ENCODE measurements at places on chromosomes 4 and X.

DNA sequence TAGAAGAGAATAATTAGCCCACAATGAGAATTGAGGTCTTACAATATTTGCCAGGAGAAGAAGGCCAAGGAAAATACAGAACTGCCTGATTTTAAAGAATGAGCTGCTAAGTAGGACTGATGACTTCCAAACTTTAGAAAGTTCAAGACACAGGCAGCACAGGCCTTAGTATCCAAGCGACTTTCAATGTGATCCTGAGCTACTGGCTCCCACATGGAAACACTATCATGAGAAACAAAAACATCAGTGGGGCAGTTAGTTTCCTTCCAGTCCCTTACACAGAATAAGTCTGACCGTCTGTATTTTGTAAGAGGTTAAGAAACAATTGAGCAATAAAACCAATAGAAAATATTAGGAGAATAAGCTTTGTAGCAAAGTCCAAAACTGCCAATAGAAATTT, 251.4 kb downstream of the COL25A1 start:
- DNase-seq = no peak

- DNase-seq = no peak
These were observed 2.8 kb downstream of the ANKRD37 start for GRCh38 chr4:185399466-185399865.

GRCh38 chr4:119025916-119026661, 109.5 kb upstream of the MYOZ2 start:
- DNase-seq = no peak

GRCh38 chr4:173013232-173013930, 155.2 kb upstream of the GALNT7 start:
- peak; percentile 25 for DNase-seq

DNA sequence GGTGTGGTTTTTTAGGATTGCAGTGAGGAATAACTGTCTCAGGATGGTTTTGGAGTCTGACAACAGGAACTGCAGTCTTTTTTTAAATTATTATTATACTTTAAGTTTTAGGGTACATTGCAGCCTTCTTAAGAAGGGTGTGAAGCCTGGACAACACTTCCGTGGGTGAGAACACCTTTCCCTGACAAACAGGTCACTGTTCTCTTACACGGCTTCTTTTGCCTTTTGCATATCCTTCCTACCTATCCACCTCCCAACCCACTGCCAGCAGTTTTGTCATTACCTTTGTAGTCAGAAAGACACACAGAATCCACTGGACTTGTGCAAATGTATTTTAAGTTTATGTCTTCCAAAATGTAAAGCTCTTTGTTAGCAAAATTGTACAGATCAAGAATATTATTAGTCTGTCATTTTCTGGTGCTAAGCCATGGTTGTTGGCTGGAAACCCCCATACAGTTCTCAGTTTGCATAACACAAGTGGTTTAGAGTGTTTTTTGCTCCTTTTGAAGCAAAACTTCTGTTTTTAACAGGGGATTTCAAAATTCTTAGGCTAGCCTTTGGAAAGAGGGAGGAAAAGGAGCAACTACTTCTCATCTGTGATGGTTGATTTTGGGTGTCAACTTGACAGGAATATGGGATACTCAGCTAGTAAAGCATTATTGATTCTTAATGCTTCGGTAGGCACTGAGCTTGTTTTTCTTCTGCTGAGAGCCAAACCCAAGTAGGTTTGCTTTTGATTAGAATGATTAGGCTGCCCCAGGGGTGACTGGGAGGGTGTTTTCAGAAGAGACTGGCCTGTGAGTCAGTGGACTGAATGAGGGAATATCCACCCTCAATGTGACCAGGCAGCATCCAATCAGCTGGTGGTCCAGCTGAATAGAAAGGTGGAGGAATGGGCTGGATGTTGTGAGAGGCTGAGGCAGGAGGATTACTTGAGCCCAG, 29.4 kb upstream of the KLHL2 start:
- no peak for DNase-seq

DNA sequence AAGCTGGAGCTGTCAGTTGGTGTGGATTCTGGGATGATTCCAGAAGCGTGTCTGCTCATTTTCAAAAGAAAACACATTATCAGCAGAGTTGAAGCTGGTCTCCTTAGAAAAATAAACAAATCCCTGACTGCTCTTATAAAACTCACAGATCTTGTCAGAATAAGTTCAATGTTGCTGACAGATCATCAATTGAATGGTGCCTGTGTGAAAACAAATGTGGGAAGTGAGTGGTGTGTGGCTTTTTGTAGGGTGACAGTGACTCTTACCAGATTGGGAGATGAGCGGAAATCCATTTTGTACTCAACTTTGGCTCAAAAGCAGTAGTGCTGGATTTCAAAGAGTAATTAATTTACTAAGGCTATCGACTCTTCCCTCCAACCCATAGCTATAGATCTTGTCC, 807.8 kb downstream of the RAPGEF2 start:
- no peak for DNase-seq

DNA sequence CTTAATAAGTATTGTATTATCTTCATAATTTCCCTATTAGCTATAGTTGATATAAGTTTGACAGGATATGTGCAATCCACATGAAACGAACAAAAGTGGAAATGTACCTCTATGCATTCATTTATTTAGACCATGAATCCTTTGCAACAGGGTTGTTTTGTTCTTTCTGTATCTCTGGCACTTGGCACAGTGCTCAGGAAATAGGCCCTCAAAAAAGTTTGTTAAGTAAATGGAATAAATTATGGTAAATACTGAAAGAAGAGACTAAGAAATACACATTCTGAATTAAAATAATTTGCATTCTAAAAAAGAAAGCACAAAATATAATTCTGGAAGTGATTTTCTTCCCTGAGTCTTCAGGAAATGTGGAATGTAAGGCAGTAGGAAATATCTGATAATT, 39.3 kb downstream of the TAPT1 start:
- DNase-seq = no peak

DNA sequence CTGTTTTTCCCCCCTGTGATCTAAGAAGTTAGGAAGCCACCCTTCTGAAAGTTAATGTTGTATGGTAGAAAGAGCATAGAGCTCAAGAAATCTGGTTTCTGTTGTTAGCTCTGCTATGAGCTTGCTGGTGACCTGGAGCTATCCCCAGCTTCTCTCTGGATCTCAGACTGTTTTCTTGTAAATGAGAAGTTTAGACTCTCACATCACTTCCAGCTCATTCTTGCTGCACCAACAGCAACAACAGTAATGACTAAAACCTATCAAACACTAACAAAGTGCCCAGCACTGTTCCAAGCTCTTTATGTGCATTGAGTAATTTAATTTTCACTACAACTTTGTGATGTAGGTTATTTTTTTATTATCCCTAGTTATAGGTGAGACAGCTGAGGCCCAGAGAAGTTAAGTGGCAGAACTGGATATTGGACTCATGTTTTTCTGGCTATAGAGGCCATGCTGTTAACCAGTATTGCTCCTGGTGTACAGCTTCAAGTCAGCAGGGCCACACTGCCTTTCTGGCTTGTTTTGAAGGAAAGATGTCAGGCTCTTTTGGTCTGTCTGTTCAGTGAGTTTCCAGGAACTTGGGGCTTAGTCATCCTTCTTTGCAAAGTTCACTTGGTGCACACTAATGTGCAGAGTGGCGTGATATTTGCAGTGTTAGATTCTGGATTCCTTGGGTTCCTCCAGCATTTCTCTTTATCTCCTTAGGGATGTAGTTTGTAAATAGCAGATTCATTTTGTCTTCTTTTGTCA, 27.8 kb upstream of the TMEM164 start:
- no peak for DNase-seq

DNA sequence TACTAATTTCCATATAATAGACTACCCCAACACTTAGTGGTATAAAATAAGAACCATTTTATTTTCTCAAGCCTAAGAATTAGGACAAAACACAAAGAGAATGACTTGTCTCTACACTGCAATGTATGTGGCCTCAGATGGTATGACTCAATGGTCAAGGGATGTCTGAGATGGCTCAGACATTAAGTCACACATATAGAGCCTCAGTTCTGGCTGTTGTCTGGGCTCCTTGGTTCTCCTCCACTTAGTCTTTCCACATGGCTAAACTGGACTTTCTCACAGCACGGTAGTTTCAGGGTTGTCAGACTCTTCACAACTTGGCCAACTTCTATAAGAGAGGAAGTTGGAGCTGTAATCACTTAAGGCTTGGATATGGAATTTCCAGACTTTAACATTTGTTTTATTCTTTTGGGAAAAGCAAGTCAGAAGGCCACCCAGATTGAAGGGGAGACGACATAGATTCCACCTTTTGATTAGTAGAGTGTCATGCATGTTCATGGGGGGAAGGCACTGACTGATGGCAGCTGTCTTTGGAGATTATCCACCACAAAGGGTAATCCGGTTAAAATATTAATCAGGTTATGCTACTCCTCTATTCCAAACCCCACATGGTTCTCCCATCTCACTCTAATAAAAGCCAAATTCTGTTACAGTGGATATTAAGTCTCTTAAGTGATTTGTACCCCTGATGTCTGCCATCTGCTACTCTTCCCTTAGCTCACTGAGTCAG, 9.4 kb downstream of the IL15 start:
- DNase-seq = no peak

GRCh38 chrX:75781611-75782010, 3.4 kb downstream of the MAGEE2 start:
- peak; percentile 7 for DNase-seq

DNA sequence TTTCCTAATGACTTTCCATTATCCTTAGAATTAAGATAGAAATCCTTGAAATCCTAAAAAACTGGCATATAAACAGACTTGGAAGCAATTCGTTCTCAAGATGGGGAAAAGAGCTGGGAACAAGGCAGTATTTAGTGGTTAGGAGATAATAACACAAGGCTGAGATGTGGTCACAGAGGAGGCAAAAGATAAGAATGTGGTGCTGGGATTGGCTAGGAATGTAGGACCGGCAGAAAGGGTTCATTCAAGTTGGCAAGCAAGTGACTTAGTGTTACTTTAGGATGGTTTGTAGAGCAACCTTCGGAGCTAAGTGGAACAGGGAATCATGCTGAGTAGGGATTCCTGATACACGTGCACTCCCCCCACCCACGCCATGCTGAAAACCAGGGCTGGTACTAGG, 121.9 kb upstream of the RPS6KA3 start:
- DNase-seq = no peak

DNA sequence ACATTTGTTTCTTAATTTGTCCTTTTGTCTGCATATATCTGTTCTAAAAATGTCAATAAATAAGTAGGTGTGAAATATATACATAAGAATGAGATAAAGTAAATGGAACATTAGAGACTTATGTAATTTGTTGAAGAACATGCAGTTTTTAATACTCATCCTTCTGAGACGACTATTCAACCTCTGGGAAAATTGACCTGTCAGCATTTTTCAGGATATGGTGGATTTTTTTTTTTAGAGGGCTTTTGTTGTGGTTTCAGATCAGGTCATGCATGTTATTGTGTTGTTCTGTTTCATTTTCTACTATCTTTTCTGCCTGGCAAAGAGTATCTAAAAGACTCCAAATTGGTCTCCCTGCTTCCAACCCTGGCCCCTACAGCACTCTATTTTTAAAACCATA, 97.3 kb downstream of the PCDH7 start:
- no peak for DNase-seq

- no peak for DNase-seq
These were observed 98.4 kb downstream of the STIM2 start for GRCh38 chr4:26958925-26959653.
